ENCODE measurements at places on chromosomes 3 and 15. TPM values are rescaled to one million over a fixed set of nuclear protein-coding genes. Genes with fewer than 3 reads are reported as not detected.

Gene PPP1R14D
- total RNA-seq, result not detected

Gene LTF
- not detected for total RNA-seq

Gene TP63
- 0.18 TPM for total RNA-seq

Gene CHST2
- 1.3 TPM for total RNA-seq

Gene PPCDC
- 22.7 TPM for total RNA-seq

Gene ALS2CL
- 7.0 TPM for total RNA-seq

Gene LSAMP
- total RNA-seq, result 0.11 TPM

Gene GASK1A
- not detected for total RNA-seq

Gene GOLGA6B
- not detected for total RNA-seq

Gene GCNT3
- 105 TPM for total RNA-seq
